ENCODE measurements at places on chromosomes 6 and 20.

GRCh38 chr6:12189661-12190060 lies 100.5 kb upstream of the EDN1 start:
- ATAC-seq = no peak

DNA sequence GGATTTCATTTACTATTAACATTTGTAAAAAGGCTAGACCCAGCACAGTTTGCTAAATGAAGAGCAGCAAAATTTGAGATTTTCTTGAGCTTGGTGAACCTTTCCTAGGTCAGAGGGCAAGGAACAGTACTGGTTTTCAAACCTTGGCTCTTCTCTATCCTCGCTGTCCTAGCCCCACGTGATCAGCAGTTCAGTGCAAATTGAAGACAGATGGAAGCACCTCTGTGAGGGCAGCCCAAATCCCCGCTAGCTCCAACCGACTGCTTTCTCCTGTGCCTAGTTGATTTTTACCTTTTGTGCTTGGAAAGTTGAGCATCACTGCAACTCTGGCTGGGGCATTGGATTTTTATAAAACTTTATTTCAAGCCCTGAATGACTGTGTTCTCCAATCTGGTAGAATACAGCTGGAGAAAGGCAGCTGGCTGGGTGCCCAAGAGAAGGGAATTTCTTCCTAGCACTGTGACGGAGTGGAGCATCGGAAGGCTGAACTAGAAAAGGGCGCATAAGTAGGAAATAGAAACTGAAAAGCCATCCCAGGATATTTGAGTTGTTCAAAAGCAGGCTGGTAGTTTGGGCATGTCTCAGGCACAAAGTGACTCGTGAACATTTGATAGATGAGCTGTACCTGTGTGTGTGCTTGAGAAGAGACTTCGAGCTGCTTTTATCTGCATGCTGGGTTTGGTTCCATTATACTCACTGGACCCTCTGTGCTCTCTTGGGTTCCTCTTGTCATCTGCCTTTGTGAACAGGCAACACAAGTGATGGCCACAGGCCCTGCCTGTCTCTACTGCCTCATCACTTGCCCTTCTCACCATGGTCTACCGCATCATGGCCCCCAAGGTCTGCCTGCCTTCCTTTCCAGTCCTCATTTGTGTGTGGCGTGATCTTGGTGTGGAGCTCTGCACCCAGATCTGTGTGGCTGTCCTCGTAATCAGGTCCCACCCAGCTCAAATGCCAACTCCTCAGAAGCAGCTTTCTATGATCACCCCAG lies 2.3 kb downstream of the RNF114 start:
- ATAC-seq = no peak

DNA sequence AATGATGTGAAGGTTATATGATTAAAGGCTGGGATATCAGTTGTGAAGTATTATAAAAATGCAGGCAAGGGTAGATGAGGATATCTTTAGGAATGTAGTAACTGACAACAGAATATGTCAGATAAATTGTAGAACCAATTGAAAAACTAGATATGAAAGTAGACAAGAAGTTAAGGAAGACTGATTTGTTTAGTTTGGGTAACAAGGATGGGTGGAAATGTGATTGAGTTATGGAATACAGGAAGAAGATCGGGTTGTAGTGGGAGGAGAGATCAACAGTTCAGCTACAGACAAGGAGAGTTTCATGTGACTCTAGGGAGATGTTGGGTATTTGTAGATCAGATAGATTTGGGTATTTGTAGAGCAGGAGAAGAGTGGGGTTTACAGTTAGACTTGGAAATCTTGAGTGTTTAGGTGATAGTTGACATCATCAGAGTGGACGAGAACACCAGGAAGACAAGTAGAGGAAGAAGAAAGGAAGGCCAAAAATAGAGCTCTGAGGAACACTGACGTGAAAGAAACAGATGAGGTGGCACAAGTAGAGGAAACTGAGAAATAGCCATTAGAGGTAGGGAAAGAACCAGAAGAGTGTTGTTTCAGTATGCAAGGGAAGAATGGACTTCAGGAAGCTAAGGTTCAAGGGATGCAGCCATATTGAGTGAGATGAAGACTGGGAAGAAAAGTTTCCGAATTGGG lies 12.1 kb upstream of the TSPYL1 start:
- no peak for ATAC-seq

DNA sequence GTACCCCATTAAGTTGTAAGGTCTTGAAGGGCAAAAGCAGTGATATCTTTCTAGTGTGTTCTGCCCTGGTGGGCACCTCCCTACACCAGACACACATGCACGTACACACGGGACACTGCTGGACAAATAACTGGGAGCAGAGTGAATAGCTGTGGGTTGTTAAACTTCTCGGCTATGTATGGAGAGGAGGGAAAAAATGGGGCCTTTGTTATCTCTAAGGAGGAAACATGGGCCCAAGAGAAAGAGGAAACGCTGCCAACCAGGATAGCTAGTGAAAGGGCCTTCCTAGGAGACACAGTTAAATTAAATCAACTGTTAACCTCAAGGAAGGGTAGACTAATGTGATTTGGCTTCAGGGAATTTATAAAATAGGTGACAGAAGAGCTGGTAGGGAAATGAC lies 169.7 kb downstream of the MYLK4 start:
- no peak for ATAC-seq

DNA sequence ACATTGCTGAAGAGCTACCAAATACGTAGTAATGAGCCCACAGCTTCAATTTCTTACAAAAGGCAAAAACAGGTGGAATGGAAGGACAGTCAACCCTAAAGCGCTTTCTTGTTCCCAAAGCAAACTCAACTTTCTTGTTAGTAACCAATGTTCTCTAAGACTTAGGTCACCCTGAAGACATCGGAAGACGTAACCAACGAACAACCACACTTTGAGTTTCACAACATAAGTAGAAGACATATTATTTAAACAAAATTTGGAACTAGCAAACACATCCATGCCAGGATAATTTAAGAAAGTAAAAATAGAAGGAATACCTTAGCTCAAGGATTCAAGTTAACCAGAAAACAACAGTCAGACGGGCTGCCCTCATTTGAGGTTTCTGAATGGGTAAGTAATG lies 51.0 kb downstream of the CNKSR3 start:
- ATAC-seq = peak; percentile 53

DNA sequence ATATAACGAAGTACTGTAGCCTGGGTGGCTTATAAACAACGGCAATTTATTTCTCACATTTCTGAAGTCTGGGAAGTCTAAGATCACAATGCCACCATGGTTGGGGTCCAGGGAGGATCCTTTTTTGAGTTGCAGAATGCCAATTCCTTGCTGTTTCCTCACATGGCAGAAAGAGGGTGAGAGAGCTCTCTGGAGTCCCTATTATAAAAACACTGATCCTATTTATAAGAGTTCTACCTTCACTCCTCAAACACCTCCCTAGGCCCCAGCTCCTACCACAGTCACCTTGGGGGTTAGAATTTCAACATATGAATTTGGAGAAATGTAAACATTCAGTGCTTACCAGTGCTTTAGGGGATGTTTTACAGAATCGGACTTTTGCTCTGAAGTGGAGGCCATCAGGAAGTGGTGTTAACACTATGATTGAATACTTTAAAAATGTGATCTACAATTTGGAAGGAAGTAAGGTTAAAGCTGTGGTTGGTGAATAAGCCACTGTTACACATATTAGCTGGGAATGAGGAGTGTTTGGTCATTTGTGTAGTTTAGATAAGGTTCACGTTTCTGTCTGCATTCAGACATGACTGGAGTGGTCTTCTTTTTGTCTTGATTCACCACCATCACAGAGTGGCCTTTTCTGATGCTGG lies 79.9 kb upstream of the SPTLC3 start:
- ATAC-seq = no peak

DNA sequence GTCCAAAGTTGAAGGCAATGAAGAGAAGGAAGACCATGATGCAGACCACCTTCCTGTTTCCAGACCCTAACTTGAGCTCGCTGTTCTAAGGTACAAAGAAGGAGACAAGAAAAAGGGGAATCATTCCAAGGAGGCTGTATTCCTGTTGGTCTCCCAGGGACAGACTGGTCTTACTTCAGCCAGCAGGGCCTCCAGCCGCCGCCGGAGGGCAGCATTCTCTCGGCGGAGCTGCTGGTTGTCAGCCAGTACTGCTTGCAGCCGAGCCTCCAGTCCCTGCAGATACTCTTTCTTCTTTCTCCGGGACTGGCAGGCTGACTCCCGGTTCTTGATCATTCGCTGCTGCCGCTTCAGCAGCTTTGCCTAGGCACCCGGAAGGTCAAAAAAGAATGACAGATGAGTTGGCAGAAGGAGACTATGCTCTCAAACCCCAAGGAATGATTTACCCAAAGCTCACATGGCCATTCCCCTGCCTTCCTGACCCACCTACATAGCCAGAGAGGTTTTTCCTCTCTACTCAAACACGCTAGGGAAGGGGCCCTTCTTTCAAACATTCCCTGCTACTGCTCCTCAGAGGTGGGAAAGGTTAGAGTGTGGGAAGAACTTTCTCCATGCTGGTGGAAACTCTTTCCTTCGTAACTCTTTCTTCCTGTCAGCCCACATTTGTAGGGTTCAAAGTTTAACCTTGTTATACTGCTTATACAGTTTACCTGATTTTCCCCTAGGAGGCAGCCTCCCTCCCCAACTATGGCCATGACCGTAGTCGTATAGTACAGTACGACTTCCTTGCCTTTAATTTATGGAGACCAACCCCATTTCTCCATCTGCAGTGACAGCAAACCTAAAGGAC lies 9.0 kb downstream of the ATF6B start:
- peak; percentile 73 for ATAC-seq

DNA sequence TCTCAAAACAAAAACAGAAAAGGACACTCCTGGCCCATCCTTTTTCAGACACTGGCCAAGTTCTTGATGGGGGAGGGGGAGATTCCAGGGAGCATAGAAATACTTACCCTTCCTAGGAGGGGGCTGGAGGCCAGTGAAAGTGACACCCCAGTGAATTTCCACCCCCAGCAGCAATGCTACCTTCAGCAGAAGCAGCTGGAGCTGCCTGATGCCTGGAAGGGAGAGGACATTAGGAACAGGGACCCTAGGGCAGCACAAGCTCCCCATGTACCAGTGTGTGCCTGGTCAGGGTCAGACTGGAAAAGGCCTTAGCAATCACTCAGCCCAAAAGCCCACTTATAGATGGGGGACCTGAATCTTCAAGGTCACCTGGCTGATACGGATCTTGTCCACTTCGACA lies 2.4 kb downstream of the MICAL1 start:
- ATAC-seq = no peak

- ATAC-seq = no peak
Measured at GRCh38 chr6:96542702-96543101, 20.2 kb upstream of the FHL5 start.

DNA sequence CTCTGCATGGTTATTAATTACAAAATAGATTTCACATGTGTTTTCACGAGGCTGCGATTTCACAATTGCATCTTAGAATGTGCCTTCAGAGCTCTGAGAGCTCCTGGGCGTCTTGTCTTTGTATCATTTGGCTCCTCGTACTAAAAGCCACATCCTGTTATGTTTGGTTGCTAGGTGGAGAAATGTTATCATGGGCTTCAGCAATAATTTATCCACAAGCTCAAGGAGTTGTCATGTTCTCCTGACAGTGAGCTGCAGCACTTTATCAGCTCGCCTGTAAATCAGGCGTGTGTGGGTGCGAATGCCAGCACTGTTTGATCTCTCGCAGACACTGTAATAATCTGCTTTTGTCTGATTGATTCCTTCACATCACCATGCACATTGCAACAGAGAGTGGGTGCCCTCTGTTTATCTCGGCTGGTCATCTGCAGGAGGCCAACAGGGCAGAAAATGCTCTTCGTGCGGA lies 218.6 kb upstream of the ZFP64 start:
- ATAC-seq = peak; percentile 84

DNA sequence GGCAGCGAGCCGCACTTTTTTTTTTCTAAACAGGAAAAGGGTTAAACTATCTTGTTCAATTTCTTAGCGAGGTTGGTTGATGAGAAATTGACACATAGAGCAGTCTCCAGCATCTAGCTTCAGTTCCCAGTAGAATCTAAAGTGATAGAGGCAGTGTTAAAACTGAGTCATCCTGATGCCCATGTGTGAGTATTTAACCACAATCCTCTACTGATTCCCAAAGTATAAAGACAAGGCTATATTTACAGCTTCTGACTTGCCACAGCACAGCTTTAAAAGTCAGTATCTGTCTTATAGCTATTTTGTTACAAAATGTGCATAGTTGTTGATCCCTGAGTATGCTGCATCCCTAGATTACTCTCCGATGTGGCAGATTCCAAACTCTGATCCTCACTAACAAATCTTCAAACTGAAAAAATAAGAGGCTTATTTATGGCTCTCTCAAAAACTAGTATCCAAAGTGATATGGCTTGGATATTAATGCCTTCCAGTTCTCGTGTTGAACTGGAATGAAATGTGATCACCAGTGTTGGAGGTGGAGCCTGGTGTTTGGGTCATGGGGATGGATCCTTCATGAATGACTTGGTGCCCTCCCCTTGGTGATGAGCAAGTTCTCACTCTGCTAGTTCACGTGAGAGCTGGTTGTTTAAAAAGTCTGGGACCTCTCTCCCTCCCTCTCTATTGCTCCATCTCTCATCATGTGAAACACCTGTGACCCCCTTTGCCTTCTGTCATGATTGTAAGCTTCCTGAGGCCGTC lies 13.1 kb upstream of the POPDC3 start:
- no peak for ATAC-seq

DNA sequence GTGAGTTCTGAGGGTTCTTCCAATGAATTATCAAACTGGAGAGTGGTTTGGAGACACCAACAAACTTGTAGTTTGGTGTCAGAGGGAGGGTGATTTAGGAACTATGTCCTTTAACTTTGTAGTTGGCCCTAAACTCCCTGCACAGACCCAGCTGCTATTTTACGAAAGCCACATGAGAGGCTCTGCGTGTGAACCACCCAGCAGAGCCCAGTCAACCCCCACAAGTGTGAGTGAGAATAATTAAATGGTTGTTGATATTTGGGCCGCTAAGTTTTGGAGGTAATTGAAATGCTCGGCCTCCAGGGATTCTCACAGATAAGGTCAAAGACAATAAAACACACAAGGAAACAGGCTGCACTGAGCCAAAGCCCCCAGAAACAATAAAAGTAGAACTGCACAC lies 6.9 kb upstream of the VAPB start:
- ATAC-seq = no peak

GRCh38 chr6:82492134-82492533 lies 128.5 kb downstream of the TPBG start:
- ATAC-seq = no peak

DNA sequence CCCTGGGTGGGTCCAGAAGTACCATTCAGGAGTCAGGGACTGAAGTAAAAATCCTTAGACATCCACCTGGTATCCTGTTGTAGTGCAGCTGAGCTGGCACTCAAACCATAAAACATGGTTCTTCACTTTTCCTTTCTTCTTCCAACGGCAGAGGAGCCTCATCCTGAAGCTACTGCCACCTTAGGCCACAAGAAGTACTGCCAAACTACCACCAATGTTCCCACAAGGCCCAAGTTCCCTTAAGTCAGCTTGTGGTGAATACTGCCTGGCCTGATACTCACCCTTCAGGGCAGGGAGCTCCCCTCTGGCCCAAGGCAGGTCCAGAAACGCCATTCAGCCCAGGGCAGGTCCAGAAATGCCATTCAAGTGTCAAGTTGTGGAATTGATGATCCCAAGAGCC lies 1053.4 kb upstream of the CITED2 start:
- no peak for ATAC-seq

GRCh38 chr6:169850154-169850553 lies 98.7 kb downstream of the ERMARD start:
- ATAC-seq = no peak
